ENCODE measurements at places on chromosomes 5 and 9.

DNA sequence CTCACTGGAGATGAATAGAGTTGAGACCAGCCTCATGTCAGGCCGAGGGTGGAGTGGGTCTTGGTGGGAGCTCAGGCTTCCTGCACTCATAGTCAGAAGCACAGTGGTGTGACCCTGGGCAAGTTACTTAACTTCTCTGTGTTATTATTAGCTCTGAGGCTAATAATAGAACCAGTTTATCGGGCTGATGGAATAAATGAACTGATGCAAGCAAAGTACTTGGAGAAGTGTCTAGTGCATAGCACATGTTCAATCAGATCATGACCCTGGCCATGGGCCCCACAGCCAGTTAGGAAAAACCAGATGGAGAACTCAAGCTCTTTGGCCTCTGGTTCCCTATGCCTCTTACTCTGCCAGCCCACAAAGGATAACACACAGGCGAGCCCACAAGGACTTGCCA, 45.3 kb upstream of the OSMR start:
- no peak for DNase-seq

GRCh38 chr5:134140530-134141201, 26.2 kb downstream of the TCF7 start:
- DNase-seq: no peak

DNA sequence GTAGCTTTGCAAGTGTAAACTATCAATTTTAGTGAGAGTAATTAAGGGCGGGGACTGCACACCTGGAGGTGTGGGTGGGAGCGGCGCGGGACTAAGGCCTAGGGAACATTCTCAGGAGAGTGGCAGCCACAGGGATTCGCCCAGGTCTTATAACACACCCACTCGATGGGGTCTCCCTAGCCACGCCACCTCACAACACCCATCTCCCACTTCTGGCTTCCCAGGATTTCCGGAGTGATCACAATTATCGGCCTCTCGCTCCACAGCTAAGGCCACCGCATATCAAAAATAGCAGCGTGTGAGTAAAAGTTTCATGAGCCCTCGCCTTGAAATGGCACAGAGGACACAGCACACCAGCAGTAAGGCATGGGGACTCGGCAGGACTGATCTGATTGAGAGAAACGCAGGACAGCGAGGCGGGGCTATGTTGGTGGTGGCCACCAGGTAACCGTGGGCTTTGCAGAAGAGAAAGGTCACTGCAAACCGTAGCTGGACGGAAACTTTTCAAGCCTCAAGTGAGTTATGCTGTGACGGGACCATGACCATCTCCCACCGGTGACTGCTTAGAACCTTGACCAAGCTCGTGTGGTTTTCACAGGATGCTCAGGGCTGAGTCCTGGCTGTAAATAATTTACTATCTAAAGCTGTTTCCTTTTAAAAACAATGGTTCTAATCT, 1.1 kb upstream of the LPAR1 start:
- DNase-seq: no peak

GRCh38 chr5:8391911-8392310, 523.0 kb downstream of the MTRR start:
- no peak for DNase-seq

Data from activated CD4-positive, alpha-beta T cell treated with anti-CD3 and anti-CD28 coated beads, Interleukin-2, amount 50 U/mL, for 24 hours (primary cell).